ENCODE measurements at places on chromosomes 2 and 18.
A peak's percentile ranks its signal among the peaks of the same experiment; 100 is the strongest.

- no peak for DNase-seq
Measured at GRCh38 chr2:127535422-127535901, at the start of gene MYO7B. MYO7B (plus strand) TSS chr2:127535683; CDS start chr2:127559723, 24,040 bp downstream.

- no peak for DNase-seq
Measured at GRCh38 chr18:49304751-49305150, 155.7 kb downstream of the DYM start.

GRCh38 chr2:65464604-65465003, 32.2 kb upstream of the SPRED2 start:
- no peak for DNase-seq

GRCh38 chr2:186946896-186947467, 98.0 kb upstream of the ZSWIM2 start:
- DNase-seq: no peak

DNA sequence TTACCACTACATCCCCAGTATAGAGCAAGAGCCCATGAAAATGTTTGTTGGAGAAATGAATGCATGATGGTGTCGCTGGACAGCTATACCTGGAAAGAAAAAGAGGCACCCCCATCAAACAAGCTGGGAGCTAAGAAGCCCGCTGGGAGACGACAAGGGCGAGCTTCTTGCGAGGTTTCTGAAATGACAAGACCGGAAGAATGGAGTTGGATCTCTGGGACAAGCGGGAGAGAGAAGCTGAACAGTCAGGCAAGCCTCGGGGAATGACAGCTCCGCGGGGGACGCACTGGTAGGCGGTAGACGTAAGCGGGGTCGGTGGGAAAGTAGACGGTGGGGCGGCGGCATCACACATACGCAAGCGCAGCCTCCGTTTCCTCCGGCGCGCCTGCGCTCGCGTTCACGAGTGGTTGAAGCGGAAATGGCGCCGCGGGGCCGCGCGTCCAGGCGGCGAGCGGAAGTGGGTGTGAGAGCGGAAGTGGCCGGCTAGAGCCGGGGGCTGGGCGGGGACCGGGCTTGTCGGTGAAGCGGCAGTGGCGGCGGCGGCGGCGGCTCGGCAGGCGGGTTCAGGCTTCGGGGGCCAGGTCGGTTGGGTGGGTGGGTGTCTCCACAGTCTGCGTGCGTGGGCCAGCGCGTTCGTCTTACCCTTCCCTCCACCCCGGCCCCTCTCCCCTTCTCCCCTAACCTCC, at the start of gene ARPC2:
Gene ARPC2 (plus strand): TSS at position 516 of the 686 bp plus-strand sequence. CDS start 282 bp downstream, outside the sequence.
- DNase-seq: peak; percentile 96

Data from T-helper 2 cell treated with Interferon-gamma antibody and Interleukin-4, amounts not matched to agents 5 μg/mL and 100 μg/mL, for 36 hours (primary cell).